ENCODE measurements at places on chromosomes 12 and 14.

GRCh38 chr12:28780096-28780495, 369.0 kb upstream of the FAR2 start:
- peaks cover 23% of the 10 kb centered on the region for H3K27me3 ChIP-seq
- DNase-seq, result no peak
- no peaks in the 10 kb centered on the region for H3K4me1 ChIP-seq
- H3K36me3 ChIP-seq, result no peaks in the 10 kb centered on the region
- H3K27ac ChIP-seq, result no peak overlapping the region

GRCh38 chr14:69887740-69888657, 8.8 kb downstream of the SMOC1 start:
- no peak for DNase-seq
- H3K27ac ChIP-seq, result no peak overlapping the region
- peaks cover 27% of the 10 kb centered on the region for H3K27me3 ChIP-seq
- H3K4me1 ChIP-seq, result no peaks in the 10 kb centered on the region

DNA sequence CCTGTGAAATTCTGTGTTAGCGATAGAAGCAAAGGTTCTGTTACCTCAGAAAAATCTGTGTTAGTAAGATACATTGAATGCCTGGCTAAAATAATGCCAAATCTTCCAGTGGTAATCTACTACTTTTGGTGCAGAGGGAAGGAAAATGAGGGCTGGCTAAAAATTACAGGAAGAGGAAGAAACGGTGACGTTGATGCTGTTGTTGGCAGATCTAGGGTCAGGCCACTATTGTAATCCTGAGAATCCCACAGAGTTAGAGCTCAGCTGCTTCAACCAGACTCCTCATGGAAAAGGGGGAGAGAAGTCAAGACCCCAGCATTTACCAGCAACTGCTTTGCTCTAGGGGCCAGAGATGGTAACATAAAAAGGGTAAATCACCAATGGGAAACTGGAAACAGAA, 145.1 kb downstream of the PPM1H start:
- H3K4me3 ChIP-seq, result no peak overlapping the region
- peaks cover 8% of the 10 kb centered on the region for H3K4me1 ChIP-seq
- no peaks in the 10 kb centered on the region for H3K27me3 ChIP-seq
- H3K27ac ChIP-seq, result no peak overlapping the region

DNA sequence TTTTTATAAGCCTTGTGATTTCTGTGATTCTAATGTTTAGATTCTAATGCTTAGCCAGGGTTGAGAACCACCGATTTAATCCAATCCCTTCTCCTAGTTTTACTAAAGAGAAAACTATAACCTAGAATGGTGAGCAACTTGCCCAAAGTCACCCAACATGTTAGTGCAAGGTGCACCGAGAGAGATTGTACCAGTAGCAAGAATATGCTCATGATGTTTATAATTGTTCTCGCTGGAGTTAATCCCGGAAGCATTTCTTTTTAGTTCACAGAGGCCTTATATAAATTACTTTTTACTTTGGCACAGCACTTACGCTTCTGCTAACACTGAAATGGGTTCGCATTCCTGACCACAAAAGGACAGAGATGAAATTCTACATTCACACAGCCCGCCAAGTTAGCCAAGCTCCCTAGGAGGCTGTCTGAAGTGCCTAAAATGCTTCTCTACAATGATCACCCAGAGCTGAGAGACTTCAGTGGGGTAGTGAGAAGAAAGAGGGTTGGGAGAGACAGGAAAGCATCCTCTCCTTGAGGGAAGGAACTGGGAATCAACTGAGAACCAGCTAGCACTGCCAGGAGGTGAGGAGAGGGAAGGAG, 579 bp upstream of the BLOC1S1 start:
- H3K4me1 ChIP-seq, result peaks cover 12% of the 10 kb centered on the region
- peaks cover 3% of the 10 kb centered on the region for H3K36me3 ChIP-seq
- DNase-seq, result no peak
- peak overlapping the region; percentile 95 for H3K4me3 ChIP-seq

GRCh38 chr12:64072916-64073575, 149.1 kb downstream of the KICS2 start:
- H3K4me1 ChIP-seq, result no peaks in the 10 kb centered on the region
- no peak overlapping the region for H3K4me3 ChIP-seq
- H3K27me3 ChIP-seq, result peaks cover 14% of the 10 kb centered on the region
- H3K36me3 ChIP-seq, result no peaks in the 10 kb centered on the region
- no peak overlapping the region for H3K27ac ChIP-seq
- no peak for DNase-seq

DNA sequence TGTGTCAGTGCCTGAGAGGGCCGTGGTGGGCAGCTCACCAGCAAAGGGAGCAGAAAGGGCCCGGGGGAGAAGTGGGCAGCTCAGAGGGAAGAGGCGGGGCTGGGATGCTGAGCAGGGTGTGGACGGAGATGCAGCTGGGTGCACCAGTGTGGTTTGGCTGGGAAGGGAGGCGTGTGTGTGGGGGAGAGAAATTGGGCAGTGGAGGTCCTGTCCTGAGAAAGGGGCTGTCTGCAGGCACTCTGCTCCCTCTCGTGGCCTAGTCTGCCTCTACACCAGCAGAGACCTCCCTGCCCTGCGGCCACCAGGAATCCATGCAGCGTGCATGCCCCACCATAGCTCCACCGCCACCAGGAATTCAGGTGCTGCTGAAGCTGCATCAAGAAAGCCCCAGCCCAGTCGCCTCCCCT, 6.4 kb downstream of the TMEM121 start:
- H3K27ac ChIP-seq, result peak overlapping the region; percentile 62
- no peak overlapping the region for H3K4me3 ChIP-seq
- peaks cover 24% of the 10 kb centered on the region for H3K4me1 ChIP-seq

DNA sequence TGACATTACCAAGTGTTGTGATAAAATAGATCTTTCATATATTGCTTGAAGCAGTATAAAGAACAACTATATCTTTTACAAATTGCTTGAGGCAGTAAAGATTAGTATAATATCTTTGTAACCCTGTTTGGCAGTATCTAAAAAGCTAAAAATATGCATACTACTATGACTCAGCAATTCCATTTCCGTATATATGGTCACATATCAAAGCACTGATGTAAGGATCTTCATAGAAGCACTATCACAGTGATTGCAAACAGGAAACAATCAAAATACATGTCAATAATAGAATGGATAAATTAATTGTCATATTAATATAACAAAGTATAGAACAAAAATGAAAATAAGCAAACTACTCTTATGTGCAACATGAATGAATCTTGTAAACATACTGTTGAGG, 158.4 kb upstream of the IGF1 start:
- no peak overlapping the region for H3K4me3 ChIP-seq
- H3K27ac ChIP-seq, result no peak overlapping the region
- no peaks in the 10 kb centered on the region for H3K36me3 ChIP-seq
- H3K27me3 ChIP-seq, result no peaks in the 10 kb centered on the region
- no peaks in the 10 kb centered on the region for H3K4me1 ChIP-seq
- no peak for DNase-seq

- H3K27ac ChIP-seq, result no peak overlapping the region
- H3K36me3 ChIP-seq, result peaks cover 5% of the 10 kb centered on the region
- peaks cover 3% of the 10 kb centered on the region for H3K4me1 ChIP-seq
- H3K4me3 ChIP-seq, result no peak overlapping the region
These were observed 39.0 kb downstream of the BAZ2A start for GRCh38 chr12:56591126-56591525.

Measured in naive thymus-derived CD8-positive, alpha-beta T cell (primary cell).